NCI-H510A (cell line): ENCODE measurements at places on chromosomes 5 and 9.
A peak's percentile ranks its signal among the peaks of the same experiment; 100 is the strongest.

GRCh38 chr9:17967731-17968130 lies 388.9 kb downstream of the SH3GL2 start:
- DNase-seq = no peak

GRCh38 chr5:111386832-111387162 lies 125.5 kb downstream of the STARD4 start:
- no peak for DNase-seq

- no peak for DNase-seq
These were observed 123.7 kb downstream of the PSD2 start for GRCh38 chr5:139919308-139919707.

- DNase-seq = no peak
These were observed 55.3 kb downstream of the ERAP1 start for GRCh38 chr5:96752341-96753016.

DNA sequence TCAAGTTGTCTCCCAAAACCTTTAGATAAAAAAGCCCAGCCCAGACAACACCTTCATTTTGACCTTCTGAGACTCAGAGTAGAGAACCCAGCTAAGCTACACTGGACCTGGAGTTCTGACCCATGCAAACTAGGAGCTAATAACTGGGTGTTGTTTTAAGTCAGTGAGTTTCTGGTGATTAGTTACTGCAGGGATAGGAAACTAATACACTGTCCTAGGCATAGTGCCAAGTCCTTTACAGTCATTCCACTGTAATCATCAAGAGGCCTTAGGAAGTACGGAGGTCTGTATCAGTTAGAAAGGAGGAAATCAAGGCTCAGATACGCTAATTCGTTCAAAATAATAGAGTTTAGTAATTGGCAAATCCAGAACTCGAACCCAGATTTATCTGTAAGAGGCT lies 197.9 kb downstream of the KCTD16 start:
- DNase-seq = peak; percentile 3
